ENCODE measurements at places on chromosomes 5 and 9.

DNA sequence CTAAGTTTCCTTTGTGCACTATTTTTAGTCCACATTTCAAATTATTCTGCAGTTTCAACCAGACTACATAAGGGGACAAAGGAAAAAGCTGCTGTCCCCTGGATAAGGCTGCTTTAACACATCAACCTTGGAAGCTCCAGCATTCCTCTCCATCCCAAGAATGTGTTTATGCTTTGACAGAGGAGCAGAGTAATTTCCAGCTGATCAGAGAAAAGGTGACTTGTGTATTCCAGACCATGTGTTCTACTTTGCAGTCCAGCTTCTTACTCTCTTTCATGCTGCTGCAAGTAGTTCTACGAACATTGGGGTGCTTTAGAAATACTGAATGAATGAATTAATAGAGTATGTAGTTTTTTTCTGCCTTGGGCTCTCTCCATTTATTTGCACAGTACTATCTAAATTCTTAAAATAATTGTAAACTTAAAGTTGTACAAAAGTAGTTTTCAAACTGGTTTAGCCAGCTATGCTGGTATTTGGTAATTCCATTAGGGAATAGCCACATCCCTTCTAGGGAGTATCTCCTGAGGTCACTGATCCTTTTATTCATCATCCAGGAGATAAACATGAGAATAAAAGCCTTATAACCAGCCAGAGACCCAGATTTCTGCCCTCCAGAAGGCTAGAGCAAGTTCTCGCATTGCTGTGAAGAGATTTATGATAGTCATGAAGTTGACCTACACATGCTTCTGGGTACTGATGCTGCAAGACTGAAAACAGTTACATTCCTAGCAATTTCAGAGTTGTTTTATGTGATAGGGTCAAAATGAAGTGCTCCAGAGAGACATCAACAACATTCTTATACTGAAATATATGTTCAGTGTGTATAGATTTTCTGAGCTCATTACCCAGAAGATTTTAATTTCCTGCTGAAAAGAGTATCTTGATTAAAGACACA lies 215.2 kb downstream of the COMMD10 start:
- no peak for DNase-seq

DNA sequence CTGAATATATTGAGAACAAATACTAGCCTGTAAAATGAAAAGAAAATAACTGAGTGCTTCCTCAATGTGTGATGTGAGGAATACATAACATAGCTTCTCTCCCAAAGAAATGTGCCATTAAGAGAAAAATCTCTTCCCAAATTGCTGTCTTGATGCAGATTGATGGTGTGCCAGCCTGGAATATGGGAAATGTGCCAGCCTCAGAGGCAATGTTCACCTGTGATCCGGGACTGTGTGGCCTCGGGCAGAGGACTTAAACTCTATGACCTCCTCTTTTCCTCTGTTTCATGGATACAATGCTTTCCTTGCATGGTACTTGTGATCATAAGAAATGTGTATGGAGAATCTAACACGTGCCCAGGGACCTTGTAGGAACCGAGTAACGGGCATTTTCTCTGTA lies 370.9 kb downstream of the DIRAS2 start:
- no peak for DNase-seq

DNA sequence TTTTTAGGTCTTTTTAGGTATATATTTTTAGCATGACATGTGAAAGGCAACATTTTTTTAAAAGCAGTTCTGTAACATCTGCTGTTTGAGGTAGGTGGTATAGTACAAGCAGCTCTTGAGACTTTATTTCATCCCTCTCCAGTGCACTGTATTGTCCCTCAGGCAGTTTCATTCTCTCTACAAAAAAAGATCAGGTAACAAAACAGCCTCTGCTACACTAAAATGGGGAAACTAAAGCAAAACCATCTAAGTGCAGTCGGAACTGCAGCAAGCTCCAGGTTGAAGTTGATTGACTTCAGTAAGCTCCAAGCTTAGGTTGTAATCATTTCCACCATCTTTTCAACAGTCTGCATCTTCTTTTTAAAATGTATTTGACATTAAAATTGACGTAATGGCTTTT lies 195.6 kb downstream of the DEPDC1B start:
- DNase-seq, result no peak

GRCh38 chr5:41871852-41872251 lies 1.6 kb upstream of the OXCT1 start:
- no peak for DNase-seq

DNA sequence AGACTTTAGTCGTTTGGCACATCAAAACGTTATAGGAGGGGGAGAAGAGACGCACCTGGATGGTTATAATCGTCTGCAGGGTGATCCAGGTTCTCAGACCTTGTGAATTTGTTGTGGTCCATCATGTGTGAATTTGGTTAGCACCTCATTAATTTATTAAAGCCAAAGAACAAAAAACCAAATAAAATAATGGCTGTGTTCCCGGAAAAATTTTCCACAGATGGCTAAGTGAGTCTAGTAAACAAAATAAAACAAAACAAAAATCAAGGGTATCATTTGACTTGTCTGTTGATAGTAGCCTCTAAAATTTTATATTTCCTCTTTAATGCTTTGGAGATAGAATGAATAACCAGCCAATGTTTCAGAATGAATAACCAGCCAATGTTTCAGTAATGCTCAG lies 119.7 kb downstream of the ACTBL2 start:
- DNase-seq, result no peak

- DNase-seq, result no peak
Observed at GRCh38 chr9:93531374-93531773, 45.0 kb upstream of the PHF2 start.

DNA sequence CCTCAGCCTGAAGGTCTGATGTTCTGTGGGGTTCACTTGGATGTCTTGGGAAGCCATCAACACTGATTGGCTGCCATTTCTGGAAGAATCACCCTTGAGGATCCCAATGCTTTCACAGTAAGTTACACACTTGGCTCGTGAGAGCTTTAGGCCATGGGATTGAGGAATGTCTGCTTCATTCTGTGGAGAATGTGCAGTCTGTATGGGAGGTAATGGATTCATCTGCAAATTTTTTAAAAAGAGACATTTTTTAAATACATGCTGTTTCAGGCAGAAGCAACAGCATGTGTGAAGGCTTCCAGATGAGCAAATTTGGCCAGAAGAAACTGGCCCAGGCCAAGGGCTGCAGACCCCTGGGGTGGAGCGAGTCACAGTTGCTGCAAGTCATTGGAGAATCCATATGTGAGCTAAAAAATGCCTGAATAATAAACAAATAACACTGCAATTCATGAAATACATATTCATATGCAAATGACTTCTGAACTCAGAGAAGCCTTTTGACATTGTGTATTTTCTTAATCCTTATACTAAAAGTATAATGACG lies 146.3 kb upstream of the RASEF start:
- no peak for DNase-seq

GRCh38 chr5:174708476-174709207 lies 15.7 kb upstream of the MSX2 start:
- DNase-seq, result no peak

DNA sequence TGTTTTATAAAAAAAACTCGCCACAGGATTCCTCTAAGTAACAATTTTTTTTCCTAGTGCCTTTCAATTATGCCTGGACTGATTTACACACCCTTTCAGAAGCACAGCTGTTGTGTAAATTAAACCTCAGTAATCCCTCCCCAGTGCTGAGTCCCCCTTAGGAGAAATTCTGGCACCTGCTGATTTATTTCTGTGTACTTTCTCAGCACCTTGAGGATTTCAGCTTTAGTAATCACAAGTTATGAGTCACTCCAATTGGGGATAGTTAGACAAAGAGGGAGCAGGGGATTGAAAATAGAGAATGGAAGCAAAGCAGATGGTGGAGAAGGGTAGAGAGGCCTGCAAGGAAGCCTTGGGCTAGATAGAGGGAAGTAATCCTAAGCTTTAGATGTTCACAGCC lies 171.7 kb downstream of the TTLL11 start:
- no peak for DNase-seq

DNA sequence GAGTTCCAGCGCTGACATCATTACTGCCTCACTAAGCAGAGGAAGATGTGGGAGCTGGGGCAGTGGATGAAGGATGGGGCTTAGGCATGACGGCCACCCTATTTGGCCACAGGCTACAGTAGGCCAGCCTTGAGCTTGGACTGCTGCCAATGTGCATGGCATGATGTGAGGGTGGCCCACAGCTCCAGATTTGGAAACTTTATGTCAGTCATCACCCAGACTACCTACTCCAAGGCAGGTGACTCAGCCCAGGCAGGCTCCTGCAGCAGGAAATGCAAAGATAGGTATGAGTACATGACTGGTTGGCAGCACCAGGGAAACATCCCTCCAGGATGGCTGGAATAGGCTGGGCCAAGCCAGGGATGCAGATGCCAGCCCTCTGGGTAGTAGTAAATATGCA lies 303.6 kb downstream of the SPOCK1 start:
- DNase-seq, result no peak

DNA sequence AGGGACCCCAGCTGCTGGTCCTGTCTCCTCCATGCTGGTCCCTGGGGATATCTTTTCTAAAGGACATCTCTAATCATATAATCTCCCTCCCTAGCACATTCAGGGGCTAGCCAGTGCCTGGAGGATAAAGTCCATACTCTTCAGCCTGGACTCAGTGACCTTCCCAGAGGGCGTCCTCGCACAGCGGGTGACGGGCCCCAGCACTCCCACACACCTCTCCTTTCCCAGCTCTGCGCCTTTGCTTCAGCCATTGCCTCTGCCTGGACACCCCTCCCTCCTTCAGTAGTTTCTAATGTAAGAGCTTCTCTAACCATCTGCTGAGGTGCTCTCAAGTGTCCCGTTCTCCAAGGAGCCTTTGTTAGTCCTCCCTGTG lies 15.2 kb upstream of the TNIP1 start:
- DNase-seq, result no peak

DNA sequence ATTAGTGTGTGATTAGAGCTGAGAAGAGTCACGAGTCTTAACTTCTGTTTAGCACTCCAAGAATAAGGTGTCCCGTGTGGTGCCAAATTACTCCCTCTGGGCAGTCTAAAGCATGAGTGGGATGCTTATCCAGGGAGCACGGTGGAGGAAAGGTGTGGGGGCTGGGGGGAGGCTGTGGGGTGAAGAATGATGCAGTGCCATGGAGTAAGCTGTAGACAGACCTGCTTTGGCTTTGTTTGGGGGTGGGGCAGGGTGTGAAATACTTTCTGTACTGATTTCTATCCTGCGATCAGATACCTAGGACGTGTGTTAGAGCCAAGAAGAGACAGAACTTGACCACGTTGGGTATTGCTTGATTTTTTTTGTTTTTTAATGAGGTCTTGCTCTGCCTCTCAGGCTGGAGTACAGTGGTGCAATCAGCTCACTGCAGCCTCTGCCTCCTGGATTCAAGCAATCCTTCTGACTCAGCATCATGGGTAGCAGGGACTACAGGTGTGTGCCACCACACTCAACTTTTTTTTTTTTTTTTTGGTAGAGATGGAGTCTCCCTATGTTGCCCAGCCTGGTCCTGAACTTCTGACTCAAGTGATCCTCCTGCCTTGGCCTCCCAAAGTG lies 232.8 kb downstream of the MAN2A1 start:
- DNase-seq, result no peak

All from stimulated activated CD8-positive, alpha-beta memory T cell treated with anti-CD3 and anti-CD28 coated beads, Interleukin-15, amount 100 ng/mL, for 4 hours (primary cell).